Stimulated activated CD4-positive, alpha-beta T cell treated with anti-CD3 and anti-CD28 coated beads, Interleukin-12 subunit alpha, Interleukin-12 subunit beta, amount 100 ng/mL, for 48 hours (primary cell): ENCODE measurements at places on chromosomes 7 and 10.

DNA sequence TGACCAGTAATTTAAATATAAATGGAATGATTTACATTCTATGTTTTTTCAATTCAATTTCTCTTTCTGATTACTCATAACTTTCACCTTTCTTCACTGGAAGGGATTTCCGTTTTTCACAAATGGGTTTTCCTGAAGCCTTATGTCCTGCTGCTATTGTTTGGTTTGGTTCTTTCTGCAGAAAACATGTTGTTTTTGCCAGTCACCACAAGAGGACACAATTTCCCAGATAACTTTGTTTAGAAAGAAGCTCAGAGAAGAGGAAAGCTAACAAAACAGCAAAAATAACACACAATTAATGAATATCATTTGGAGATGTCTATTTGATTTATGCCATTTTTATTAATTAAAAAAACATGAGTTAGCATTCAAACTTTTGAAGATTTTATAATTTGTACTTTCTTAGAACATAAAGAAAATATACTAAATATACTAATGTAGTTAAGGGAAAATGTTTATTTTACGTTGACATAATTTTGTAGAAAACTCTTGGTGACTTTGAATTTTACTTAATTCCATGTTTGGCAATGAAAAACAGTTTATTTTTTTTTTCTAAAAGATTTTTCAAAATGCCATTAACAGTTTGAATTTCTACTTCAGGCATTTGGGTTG lies 4.6 kb upstream of the TWIST1 start:
- DNase-seq, result no peak

DNA sequence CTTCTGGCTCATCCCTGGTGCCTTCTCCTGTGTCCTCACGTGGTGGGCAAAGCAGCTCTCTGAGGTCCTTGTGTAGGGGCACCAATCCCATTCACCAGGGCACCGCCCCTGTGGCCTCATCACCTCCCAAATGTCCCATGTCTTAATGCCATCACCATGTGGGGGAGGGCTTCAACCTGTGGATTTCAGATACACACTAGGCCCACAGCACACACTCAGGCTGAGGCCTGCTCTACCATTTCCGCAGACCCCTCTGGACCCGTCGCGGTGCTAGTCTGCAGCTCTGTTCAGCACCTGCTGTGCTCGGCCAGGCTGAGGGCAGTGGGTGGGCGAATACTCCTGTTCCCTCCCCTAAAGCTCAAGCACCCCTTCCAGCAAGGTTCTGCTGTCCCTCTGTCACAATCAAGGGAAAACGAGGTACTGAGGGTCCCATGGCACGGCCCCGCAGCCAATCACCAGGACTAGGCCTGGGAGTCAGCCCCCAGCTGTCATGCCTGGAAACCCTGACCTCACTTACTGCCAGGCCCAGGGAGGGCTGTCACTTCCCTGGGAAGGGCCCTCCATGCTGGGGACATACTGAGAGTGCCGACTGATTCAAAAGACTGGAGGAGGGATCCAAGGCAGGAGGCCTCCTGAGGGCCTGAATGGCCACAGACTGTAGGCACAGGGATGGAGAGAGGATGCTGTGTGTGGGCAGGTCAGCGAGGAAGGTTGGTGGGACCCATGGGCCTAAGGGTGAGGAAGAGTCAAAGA lies 123.8 kb upstream of the RET start:
- no peak for DNase-seq

- no peak for DNase-seq
Observed at GRCh38 chr7:99720800-99721595, 14.0 kb downstream of the CYP3A7 start.

- no peak for DNase-seq
Observed at GRCh38 chr10:103602028-103602851, 108.7 kb downstream of the NEURL1 start.

DNA sequence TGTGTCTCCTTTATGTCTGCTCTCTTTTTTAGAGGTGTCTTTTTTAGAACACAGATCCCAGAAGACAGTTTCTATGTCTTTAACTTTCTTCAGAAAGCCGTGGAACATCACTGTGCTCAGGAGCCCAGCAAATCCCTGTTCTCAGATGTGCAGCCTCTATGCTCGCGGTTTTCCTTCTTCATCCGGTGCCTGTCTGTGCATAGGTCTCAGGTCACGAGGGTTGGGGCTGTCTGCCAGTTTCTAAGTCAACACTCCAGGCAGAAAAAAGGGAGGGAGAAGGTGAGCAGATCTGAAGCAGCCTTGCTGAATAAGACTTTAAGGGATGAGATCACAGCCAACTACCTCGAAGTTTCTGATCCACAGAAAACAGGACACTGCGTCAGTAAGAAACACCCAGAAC lies 68.5 kb downstream of the CRTAC1 start:
- DNase-seq, result no peak

- DNase-seq, result no peak
Observed at GRCh38 chr10:32234471-32234870, 112.5 kb downstream of the EPC1 start.

GRCh38 chr7:137020351-137020750 lies 151.9 kb downstream of the CHRM2 start:
- no peak for DNase-seq

DNA sequence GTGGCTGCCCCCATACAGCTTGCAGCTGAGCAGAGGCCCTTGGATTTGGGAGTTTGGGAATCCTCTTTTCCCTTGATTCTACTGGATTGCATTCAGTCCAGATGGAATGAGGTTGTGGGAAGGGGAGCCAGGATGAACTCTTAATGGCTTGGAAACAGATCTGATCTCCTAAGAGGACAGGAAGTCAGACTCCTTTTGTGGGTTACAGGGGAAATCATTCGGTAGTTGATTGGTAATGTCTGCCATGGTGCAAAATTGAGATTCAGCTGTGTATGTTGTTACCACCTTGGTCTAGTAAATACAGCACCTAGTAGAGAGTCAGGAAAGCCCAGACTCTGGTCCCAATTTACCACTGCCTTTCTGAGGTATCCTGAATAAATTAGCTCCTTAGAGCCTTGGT lies 144.2 kb upstream of the TNRC18 start:
- no peak for DNase-seq

GRCh38 chr7:120550494-120551048 lies 277.6 kb downstream of the KCND2 start:
- DNase-seq, result no peak

DNA sequence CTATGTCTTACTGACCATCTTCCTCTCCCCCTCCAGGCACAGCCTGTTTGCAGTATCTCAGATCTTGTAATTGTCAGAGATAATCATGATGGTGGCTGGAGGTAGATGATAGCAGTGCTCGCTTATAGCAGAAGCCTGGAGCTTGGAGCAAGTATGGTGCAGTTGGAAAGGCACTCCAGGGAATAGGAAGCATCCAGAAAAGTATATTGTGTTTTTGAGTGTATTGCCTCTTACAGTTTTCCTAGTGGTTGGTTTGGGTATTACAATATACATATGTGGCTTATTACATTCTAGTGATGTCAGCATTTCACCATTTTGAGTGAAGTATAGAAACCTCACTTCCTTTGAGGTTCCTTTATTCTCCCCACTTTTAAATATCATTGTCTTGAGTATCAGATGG lies 101.5 kb downstream of the STK31 start:
- DNase-seq, result no peak

DNA sequence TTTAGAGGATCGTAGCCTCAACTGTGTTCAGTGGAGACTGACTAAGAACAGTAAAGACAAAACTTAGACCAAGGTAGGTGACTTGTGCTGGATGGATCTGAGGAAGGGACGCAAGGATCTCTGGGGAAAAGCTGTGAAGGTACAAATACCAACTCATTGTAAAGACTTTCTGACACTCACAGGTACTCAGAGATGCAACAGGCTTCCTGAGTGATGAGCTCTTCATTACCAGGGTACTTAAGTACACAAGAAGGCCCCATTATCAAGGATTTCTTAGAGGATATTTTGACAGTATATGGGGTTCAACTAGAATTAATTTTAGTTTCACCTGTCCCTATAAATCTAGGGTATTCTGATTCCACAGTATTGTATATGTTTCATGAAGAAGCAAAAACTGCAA lies 440.7 kb downstream of the PLXDC2 start:
- no peak for DNase-seq

DNA sequence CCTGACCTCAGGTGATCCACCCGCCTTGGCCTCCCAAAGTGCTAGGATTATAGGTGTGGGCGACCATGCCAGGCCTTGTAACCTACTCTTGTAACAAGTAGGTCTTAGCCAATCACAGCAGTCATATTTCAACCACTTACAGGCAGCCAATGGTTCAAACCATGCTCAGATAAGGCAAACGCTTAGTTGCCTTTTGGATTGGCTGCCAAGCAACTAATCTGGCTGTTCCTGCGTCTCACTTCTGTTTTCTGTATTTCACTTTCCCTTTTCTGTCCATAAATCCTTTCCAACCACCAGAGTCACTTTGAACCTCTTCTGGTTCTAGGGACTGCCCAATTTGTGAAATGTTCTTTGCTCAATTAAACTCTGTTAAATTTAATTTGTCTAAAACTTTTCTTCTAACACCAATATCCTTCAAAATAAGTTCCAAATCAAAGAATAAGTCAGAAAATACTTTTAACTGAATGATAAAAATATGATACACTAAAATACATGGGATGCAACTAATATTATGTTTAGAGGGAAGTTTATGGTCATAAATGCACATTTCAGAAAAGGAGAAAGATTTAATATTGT lies 19.1 kb upstream of the PRF1 start:
- no peak for DNase-seq

DNA sequence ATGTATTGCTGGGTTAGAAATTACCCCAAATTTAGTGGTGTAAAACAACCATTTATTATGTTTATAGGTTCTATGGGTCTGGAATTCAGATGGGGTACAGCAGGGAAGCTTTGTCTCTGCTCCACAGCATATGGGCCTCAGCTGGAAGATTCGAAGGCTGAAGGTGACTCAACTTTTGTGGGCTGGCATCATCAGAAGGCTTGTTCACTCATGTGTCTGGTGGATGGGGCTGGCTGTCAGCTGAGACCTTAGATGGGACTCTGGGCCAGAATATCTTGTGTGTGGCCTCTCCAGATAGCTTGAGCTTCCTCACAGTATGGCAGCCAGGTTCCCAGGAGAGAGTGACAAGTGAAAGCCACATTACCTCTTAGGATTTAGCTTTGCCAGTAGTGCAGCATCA lies 45.9 kb downstream of the ZNF503 start:
- DNase-seq, result no peak

- no peak for DNase-seq
Observed at GRCh38 chr10:121813211-121813815, 114.5 kb downstream of the ATE1 start.

DNA sequence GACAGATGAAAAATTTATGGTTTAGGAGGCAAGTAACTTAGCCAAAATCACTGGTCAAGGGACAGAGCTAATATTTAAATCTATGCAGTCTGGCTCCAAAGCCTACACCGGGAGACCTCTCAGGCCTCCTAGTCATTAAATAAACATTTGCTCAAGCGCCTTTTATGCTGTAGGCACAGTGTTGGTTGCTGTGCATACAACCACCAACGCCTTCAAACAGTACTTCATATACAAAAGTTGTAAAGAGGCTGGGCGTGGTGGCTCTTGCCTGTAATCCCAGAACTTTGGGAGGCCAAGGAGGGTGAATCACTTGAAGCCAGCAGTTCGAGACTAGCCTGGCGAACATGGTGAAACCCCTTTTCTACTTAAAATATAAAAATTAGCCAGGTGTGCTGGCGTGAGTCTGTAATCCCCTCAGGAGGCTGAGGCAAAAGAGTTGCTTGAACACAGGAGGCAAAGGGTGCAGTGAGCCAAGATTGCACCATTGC lies 159.8 kb downstream of the MAGI2 start:
- no peak for DNase-seq

GRCh38 chr7:5703572-5704533 lies 77.6 kb downstream of the RNF216 start:
- no peak for DNase-seq

GRCh38 chr7:10483671-10484070 lies 490.0 kb upstream of the PHF14 start:
- DNase-seq, result no peak

- DNase-seq, result no peak
Observed at GRCh38 chr7:99642027-99642426, 25.3 kb downstream of the ZSCAN25 start.

DNA sequence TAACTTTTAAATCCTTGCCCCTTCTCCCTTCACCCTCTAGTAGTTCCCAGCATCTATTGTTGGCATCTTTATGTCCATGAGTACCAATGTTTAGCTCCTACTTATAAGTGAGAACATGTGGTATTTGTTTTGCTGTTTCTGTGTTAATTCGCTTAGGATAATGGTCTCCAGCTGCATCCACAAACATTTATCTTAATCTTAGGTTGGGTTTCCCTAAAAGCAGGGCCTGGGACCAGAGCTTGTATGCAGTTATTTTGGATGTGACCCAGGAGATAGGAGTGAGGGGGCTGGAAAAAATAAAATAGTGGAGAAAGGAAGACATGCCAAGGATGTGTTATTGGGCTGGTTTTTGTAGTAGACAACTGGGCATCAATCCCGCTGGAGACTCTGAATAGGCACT lies 571.8 kb downstream of the CCSER2 start:
- DNase-seq, result no peak

- DNase-seq, result no peak
Observed at GRCh38 chr7:157097569-157097968, 41.2 kb upstream of the UBE3C start.

GRCh38 chr7:44769376-44769775 lies 20.7 kb downstream of the ZMIZ2 start:
- DNase-seq, result no peak

DNA sequence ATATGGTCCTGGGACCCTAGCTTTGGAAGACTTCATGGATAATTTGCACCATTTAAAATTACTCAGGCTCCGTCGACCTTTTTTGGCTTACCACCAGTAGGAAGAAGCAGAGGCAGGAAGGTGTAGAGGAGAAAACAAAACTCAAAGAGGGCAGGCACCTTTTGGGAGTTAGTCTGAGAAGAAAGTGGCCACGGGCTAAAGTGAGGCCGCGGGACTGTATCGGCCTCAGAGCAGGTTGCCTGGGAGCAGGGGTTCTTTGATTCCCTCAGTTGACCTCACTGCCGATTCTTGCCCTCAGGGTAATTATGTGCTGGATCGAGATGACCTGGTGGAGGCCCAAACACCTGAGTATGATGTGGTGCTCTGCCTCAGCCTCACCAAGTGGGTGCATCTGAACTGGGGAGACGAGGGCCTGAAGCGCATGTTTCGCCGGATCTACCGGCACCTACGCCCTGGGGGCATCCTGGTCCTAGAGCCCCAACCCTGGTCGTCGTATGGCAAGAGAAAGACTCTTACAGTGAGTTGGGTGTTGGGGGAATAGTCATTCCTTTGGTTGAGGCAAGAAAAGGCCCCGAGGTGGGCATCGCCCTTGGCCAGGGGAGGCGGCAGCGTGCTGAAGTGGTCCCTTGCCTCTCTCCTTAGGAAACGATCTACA lies 3.1 kb downstream of the MEPCE start:
- no peak for DNase-seq
